ENCODE measurements at places on chromosomes 3 and 15. TPM values are rescaled to one million over a fixed set of nuclear protein-coding genes. Genes with fewer than 3 reads are reported as not detected.
A peak's percentile ranks its signal among the peaks of the same experiment; 100 is the strongest.

PLSCR2 gene
- 0.12 TPM for total RNA-seq

GRCh38 chr3:68256635-68257223, 602.3 kb upstream of the SUCLG2 start:
- ATAC-seq: no peak

GRCh38 chr15:91887921-91888373, 34.4 kb downstream of the SLCO3A1 start:
- no peak for ATAC-seq

DNA sequence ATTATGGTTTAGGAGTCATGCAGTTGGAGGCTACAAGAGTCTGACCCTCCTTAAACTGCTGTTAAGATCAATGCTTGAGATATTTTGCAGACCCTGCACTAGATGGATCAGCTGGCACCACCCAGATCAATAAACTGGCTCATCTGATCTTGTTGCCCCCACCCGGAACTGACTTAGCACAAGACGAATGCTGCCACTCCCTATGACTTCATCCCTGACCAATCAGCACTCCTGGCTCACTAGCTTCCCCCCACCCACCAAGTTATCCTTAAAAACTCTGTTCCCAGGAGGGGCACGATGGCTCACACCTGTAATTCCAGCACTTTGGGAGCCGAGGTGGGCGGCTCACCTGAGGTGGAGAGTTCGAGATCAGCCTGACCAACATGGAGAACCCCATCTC, 594.0 kb downstream of the NTRK3 start:
- ATAC-seq: no peak

STX19 gene
- 3.8 TPM for total RNA-seq

UACA gene
- 33.4 TPM for total RNA-seq

DNA sequence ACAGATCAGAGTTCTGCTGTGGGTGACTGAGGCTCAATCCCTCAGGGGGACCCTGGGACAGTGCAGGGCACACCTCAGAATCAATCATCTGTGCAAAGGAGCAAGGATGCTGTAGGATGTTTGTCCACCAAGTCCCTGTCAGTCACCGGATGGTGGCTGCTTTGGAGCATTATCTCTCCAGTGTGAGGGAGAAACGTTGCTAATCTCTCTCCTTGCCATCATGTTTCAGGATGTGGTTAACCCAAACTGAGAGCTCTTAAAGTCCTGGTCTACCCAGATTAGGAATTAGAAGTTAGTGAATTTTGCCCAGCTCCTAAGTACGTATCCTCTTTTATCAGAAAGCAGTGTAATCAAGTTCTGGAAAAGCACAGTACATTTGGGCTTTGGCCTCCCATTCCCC, 26.2 kb upstream of the LRRC3B start:
- ATAC-seq: no peak

IL20RB gene
- total RNA-seq: 94.7 TPM

DNA sequence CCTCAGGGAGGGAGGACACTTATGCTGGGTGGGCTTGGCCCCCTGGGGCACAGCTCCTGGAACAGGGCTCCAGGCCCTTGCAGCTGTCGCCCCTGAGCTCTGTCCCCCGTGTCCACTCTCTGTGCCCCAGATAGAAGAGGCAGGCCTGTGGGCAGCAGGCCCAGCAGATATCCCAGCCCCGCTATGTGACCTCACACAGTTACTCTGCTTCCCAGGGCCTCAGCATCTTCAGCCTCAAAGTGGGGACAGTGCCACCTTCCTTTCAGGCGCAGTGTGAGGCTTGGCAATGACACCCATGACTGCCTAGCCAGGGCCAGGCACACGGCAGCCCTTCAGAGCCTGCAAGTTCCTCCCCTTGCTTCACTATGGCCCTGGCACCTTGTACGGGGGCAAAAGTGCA, 98.4 kb downstream of the IQSEC1 start:
- ATAC-seq: peak; percentile 7

GRCh38 chr3:126153695-126154360, 26.6 kb downstream of the ALDH1L1 start:
- no peak for ATAC-seq

DNA sequence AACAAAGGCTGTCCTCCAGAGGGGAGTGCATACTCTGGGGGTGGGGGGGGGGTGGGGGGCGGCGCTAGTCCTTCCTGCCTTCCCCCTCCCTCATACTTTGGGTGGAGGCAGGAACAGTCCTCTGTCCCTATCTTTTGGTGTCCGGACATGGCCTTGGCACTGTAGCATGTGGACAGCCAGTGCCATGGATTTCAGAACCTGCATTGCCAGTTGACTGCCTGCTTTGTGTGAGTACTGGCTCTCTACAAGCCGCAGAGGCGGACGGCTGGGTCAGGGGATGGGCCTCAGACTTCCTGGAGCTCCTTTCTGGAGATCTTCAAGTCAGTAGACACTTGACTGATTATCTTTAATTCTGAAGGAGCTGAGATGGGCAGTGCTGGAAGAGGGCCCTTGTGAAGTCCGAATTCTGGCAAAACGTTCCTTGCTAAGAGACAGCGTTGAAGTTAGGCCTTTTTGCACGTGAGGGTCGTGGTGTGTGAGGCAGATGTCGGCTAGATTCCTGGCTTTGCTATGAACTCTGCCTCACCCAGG, 2.5 kb downstream of the CLDN11 start:
- ATAC-seq: no peak

DNA sequence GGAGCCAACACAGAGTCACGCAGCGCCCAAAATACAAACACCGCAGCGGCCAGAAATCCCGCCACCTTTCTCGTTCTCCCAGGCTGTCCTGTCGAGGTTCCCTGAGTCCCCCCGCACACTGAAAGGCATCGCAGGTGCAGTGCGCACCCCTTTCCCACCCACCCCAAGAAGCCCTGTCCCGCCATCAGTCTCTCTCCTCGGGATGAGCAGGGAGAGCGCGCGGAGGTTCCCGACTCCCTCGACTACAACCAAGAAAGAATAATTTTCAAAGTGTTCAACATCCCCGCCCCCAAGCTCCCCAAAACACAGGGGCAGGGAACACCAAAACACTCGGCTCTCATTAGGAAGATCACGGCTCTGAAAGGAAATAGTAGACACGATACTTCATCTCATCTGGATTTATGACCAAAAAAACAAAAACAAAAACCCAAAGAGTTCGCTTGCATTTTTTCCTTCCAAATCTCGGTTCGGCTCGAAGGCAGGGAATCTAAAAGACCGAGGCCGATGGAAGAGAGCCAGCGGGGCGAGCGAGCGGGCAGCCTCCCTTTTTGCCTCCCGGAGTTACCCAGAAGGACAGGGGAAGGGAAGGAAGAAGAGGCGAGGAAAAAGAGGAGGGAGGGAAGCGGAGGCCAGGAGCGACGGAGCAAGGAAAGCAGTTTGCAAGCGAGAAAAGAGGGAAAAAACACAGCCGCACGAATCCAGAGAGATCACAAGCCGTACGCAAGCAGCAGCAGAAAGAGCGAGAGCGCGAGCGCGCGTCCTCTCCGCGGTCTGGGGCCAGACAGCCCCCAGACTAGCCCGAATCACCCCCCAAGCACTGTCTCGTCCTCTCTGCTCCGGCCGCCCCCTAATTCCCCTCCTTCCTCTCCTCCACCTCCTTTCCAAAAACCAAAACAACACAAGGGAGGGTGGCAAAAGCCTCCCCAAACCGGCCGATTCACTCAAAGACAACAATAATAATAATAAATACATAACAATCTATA, 808 bp downstream of the BCL6 start:
- peak; percentile 9 for ATAC-seq

DNA sequence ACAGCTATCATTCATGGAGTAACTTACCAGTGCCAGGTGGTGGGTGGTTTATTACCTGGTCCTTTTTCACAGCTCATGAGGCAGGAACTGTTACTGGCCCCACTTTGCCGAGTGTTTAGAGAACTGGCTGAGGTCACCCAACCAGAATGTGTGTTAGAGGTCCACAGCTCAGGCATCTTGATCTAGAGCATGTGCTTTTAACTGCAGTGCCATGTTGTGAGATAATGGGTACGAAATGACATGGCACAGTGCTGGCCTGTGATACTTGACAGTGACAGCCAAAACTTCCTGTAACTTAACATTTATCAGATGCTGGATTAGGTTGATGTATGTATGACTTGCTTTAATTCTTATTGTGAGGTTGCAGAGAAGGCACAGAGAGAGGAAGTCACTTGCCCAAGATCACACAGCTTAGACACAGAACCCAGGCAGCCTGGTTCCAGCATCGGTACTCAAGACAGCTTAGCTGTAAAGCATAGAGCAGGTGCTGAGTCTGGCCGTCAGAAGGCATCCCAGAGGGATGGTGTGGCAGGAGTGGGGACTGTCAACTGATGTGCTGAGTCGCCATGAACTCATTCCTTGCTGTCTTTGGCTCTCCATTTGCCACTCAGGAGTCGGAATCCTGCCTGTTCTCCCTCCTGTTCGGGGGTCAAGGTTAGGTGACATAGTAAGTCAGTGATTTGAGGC, 9.6 kb downstream of the MCM2 start:
- ATAC-seq: no peak

SHC4 gene
- not detected for total RNA-seq

GRCh38 chr3:10982782-10983181, 9.8 kb upstream of the SLC6A1 start:
- ATAC-seq: peak; percentile 79

ST3GAL6 gene
- total RNA-seq: 1.1 TPM

- no peak for ATAC-seq
Observed at GRCh38 chr15:72169236-72169920, 28.2 kb downstream of the GRAMD2A start.

IMPG2 gene
- 0.08 TPM for total RNA-seq

CPLX3 gene
- total RNA-seq: not detected

DNA sequence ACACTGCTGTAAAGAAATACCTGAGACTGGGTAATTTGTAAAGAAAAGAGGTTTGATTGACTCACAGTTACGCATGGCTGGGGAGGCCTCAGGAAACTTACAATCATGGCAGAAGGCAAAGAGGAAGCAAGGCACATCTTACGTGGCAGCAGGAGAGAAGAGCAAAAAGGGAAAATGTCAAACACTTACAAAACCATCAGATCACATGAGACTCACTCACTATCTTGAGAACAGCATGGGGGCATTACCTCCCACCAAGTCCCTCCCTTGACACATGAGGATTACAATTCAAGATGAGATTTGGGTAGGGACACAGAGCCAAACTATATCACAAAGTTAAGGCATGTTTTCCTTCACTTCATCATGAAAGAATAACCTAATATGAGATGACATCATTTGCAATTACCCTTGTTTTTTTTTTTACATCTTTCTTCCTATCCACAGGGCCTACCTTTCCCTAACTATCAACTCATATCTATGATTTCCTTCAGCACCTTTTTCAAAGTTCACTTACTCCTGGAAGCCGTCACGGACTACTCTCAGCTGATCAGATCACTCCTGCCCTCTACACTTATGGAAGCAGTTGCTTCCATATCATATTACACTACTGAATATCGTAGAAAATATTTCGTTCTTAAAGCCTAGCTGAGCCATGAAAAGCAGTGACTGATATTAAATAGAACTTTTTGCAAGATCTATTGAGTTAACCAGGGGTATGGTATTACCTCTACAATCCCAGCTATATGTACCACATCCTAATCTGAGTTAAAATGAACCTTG, 25.5 kb upstream of the ATP8B4 start:
- ATAC-seq: no peak

DNA sequence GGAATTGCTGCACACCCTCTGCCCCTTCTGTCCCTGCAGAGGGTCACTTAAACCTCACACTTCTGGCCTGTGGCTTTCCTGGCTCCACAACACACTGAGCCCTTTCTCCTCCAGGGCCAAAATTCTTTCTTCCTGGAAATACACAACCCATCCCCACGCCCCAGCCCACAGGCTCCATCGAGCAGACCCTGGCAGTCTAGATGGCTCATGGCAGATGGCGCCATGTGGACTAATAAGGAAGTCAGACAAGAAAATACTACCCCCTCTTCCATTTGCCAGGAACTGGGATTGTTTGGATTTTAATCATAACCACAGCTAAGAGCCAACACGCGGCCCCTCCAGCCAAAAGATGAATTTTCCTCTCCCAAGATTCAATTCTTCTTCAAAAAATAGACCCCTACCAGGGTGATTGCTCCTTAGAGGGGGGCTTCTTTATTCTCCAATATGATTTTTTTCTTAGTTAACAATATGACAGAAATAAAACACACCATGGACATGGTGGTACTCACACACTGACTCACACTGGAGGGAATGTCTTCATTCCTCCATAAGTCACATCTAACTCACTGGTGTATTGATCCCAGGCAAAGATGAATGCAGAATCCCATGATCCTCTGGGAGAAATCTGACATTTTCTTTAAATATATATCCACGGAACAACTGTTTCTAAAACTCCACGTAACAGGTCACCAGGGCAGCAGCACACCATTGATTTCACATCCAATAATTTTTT, 111.5 kb downstream of the NTRK3 start:
- ATAC-seq: no peak

DNA sequence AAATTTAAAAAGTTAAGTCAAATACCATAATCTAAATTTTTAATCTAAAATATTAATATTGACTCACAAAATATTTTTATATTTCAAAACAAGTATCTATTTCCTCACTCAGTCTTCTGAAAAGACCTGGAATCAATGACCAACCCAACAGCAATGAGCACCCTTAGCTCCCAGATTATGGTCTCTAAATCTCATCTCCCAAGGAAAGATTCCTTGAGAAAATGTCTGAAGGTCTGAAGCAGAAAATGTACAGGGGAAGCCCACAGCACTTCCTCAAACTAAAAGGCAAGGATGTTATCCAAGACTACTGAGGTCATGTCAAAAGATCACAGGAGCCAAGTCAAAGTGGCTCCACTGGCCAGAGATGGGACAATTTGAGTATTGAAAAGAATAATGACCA, 51.0 kb upstream of the SLCO2A1 start:
- ATAC-seq: no peak

- no peak for ATAC-seq
Observed at GRCh38 chr3:48985831-48986376, 4.1 kb upstream of the P4HTM start.

GJD2 gene
- not detected for total RNA-seq

Measured in esophagus mucosa (tissue), 1 donor.